Stimulated activated CD4-positive, alpha-beta T cell treated with anti-CD3 and anti-CD28 coated beads, Interleukin-15, amount 100 ng/mL, for 24 hours (primary cell): ENCODE measurements at places on chromosomes 5 and 9.

DNA sequence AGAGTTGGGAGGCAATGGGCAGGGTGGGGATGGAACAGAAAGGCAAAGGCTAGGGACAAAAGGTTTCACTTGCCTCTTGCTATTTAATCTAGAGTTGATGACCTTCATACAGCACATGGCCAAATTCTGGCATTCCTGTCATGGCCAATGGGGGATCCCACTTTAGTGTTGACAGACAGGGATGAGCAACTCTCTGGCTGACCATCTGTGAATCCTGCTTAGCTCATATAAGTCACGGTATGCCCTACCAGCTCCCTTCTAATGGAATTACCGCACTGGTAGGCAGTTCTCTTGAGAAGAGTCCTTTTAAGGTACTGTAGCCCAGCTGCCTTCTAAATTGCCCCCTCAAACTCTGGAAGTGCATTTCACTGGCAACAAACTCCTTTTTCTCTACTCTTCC is 76.1 kb downstream of the MAMDC2 start:
- no peak for DNase-seq

DNA sequence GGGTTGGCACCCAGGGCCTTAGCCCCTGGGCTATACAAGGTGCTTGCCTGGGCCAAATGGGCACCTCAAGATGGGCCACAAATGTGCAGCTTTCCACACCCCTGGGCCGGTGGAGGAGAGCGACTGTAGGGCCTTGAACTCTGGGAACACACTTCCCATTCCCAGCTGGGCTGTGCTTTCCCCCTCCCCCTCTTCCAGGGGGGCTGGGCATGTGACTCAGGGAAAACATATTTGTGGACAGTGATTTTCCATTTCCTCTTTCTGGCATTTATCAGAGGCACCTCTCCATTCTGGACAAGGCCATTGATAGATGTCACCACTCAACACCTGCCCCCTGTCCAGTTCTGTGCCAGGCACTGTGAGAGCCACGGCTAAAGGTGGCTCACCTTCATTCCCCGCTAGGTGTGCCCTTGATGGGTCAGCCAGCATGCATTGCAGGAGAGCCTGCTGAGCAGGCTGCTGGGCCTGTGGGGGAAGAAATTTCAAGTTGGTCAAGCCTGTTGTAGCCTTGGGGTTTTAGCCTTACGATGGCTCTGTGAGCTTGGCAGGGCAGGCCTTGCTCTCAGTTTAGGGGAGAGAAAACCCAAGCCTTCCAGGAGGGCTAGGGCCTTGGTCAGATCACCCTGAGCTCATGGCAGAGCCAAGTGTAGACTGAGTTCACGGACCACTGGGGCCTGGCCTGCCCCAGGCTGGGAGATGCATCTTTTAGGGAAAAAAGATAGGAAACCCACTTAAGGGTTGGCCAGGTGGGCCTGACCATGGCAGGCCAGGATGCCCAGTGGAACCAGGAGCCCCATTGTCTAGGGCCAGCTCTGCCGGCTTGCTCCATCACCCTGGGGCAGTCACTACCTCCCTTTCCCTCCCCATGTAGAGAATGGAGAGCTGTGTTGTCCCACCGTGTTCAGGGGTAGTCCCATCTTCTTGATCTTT is 113.9 kb downstream of the DAB2IP start:
- DNase-seq, result no peak

DNA sequence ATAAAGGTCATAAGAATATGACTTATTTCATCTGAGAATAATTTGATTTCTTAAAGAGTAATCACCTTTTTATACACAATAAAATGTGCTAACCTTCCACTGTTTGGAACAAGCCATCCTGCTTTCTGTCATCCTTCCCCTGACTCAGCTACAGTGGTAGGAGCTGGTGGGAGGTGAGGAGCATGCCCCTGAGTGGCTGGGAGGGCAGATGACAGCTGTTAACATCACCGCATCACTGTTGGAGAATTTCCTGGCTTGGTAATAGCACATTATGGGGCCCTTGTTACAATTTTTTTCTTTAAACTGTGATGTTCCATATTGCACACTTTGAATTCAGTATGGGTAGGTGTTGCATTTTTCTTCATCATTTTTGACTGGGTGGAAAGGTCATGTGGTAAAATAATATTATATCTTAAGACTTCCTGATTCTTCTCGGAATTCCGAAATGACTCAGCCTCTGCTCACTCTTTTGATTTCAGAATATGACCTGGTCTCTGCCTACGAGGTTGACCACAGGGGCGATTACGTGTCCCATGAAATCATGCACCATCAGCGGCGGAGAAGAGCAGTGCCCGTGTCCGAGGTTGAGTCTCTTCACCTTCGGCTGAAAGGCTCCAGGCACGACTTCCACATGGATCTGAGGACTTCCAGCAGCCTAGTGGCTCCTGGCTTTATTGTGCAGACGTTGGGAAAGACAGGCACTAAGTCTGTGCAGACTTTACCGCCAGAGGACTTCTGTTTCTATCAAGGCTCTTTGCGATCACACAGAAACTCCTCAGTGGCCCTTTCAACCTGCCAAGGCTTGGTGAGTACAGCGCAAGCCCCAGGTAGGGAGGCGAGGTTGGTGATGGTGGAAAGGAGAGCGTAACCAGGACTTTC is 5.8 kb downstream of the ADAMTS16 start:
- no peak for DNase-seq

DNA sequence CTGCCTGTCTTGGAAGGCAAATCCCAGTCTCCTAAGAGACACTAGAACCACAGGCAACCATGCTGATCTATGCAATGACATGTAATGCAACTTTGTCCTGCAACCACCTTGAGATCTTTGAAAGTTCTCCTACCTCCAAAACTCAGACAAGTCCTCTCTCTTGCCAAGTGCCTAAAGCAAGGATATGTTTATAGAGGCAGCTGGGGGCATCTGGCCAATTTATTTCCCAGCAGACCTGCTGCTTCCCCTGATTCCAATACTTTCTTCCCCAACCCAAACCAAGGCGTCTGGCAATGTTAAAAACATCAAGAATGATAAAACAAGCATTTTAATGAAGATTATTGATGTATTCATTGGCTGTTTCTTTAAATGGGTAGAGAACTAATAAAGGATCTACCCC is 138.4 kb downstream of the DOCK8 start:
- no peak for DNase-seq

DNA sequence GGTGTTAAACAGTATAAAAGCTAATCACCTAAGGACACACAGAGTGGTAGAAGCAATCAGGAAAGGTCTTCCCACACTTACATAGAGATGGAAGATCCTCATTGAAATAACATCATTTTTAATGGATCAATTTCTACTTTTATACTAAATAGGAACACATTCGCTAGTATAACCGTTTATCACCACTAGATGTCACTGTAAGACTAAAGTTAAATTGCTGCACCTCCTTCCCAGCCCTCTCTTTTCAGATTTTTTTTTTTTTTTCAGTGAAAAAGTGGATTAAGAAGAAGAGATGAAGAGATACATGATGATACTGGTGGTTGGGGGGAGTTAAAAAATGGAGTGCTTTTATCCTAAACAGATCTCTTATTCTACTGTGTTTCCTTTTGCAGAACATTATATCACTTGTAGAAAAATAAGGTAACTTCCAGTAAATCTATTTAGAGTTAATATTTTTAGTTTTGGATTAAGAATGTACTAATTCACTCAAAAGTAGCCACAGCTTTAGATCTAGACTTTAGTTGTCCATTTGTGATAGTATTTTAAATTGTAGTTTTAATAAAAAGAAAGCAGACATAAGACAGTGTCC is 116.9 kb upstream of the ARRDC3 start:
- no peak for DNase-seq

DNA sequence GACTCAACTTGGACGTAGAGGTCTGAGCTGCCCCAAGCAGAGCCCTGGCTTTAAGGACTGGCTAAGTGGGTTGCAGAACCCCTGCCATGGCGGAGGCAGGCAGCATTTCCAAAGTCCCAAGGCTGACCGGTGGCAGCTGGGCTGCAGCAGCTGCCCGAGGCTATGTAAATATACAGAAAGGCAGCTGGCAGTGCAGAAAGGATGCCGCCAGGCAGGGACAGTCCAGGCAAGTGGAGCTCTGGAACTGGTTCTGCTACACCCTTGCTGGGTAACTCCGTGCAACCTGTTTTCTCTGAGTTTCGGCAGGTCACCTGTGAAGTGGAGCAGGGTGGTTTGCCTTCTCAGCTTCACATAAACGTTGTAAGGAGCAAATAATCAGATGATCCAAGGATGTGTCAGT is 46.0 kb downstream of the SHB start:
- DNase-seq, result no peak

DNA sequence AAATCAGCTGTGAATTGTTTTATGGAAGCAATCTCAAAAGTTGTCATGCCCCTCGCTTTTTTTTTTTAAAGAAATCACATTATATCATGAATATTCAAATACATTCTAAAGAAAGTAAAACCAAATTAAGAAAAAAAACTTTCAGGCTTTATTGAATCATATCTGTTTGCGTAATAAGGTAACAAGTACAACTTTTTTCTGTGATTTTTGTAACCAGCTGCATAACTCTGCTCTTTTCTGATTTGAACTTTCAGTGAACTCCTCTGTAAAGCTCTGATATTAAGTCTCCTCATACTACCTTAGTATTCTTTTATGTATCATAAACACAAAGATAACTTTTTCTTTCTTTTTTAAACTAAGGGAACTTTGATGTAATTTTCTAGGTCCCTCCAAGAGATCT is 65.3 kb downstream of the CWC27 start:
- DNase-seq, result no peak

DNA sequence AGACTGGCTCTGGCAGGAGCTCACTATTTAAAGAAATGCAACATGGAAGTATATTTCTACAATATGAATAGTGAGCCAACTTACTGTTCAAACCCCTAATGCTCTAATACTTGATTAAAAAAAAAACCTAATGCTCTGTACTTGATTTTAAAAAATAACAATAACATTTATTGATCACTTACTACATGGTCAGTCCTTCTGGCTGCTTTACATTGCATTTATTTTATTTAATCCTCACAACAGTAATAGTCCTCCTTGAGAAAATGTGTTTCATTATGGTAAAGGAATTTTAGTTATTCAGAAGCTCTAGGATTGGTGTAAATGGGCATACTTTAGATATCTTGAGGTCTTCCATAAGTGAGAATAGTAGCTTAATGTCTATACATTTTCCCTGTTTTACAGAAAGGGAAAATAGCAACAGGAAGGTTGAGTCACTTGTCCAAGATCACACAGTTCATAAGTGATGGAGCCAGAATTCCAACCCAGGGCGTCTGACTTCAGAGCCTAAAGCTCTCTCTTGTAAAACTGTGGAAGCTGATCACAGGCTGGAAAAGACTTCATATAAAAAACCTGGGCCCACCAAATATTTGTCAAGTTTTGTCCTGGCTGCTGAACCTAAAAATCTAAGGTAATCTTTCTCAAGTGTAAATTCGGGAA is 1.0 kb downstream of the STARD4 start:
- no peak for DNase-seq

DNA sequence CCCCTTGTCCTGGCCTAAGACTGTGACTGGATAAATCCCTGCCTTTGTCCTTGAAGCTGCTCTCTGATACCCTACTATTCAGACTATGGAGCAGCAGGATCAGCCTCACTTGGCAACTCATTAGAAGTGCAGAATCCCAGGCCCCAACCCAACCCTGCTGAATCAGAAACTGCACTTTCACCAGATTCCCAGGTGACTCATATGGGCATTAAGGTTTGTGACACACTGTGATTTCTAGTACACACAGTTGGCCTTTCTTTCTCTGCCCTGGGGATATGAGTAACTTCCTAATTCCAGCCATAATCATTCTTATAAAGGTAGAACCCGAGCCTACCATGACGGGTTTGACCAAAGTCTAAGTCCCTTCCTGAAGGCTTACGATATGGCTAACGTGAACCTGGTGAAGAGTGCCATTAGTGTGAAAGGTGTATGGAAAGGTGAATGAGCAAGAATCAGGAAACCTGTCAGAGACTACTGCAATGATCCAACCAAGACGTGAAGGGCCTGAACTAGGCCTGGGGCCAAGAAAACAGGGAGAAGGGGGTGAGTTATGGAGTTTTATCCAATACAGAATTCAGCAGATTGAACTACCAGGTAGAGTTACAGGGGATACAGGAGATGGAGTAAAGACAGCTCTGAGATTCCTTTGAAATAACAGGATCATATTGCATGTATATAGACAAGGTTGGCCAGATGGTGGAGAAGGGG is 533.0 kb downstream of the BNC2 start:
- no peak for DNase-seq

- no peak for DNase-seq
These were observed 110.5 kb downstream of the JMY start for GRCh38 chr5:79346420-79346824.

DNA sequence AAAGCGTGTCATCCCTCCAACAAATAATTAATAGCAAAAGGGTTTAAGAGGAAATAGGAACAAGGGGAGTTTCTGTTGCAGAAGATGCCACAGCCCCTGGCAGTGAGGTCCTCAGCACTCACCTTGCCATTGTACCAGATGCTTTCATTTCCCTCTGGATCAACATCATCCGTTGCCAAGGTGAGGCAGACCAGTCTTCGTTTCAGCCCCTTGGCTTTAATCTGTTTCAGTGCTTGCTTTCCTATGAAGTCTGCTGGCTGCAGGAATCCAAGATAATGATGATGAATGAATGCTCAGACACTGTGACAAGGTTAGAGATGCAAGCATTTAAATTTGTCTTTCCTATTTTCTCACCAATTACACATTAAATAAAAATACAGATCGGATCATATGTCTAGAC is 20.0 kb upstream of the ARSB start:
- DNase-seq, result no peak

GRCh38 chr5:178368716-178369300 is 136.2 kb upstream of the PHYKPL start:
- DNase-seq, result no peak

DNA sequence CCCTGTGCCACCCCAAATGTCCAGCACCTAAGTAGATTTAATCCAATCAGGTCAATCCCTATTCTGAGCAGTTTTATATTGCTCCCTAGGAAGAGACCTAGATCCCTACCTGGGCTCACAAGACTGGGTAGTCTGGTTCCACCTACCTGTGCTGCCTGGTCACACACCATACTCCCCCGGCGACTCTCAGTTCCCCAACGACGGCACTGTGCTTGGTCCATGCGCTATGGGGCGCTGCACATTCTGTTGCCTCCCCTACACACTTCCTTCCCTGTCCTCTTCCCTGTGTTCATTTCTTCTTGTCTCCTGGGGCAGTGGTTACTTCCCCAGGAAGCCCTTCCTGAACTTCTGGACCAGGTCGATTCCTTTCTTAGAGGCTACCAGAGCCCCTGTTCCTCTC is 109.9 kb upstream of the IL12B start:
- no peak for DNase-seq

GRCh38 chr9:14353222-14354056 is 39.5 kb upstream of the NFIB start:
- DNase-seq, result peak; percentile 88

GRCh38 chr5:93417490-93417889 is 163.5 kb downstream of the NR2F1-AS1 start:
- DNase-seq, result no peak

- peak; percentile 73 for DNase-seq
These were observed 7.5 kb upstream of the GTF3C5 start for GRCh38 chr9:133023117-133023890.

GRCh38 chr9:757246-757881 is 84.1 kb upstream of the DMRT1 start:
- DNase-seq, result peak; percentile 12

- DNase-seq, result no peak
These were observed at the start of gene TEX53 for GRCh38 chr9:114657705-114658104. TEX53 (minus strand) TSS chr9:114657805; CDS start chr9:114657774, 31 bp downstream.

GRCh38 chr5:104635227-104635626 is 1072.6 kb upstream of the NUDT12 start:
- no peak for DNase-seq
